ENCODE measurements at places on chromosomes 16 and 17. TPM values are rescaled to one million over a fixed set of nuclear protein-coding genes. Genes with fewer than 3 reads are reported as not detected.

The GDPD1 gene
- 2.6 TPM for total RNA-seq

The SP6 gene
- under 0.01 TPM for total RNA-seq

The TBX21 gene
- not detected for total RNA-seq

The MT3 gene
- not detected for total RNA-seq

The SGSH gene
- 15.5 TPM for total RNA-seq

The CHST5 gene
- under 0.01 TPM for total RNA-seq

The CCL17 gene
- total RNA-seq = not detected

The DNAI2 gene
- not detected for total RNA-seq

The SLC12A3 gene
- total RNA-seq = not detected

The PSMD7 gene
- total RNA-seq = 70.2 TPM
